ENCODE measurements at places on chromosomes 16 and 17.

GRCh38 chr16:53626161-53626560, 77.5 kb downstream of the RPGRIP1L start:
- no peak for DNase-seq

DNA sequence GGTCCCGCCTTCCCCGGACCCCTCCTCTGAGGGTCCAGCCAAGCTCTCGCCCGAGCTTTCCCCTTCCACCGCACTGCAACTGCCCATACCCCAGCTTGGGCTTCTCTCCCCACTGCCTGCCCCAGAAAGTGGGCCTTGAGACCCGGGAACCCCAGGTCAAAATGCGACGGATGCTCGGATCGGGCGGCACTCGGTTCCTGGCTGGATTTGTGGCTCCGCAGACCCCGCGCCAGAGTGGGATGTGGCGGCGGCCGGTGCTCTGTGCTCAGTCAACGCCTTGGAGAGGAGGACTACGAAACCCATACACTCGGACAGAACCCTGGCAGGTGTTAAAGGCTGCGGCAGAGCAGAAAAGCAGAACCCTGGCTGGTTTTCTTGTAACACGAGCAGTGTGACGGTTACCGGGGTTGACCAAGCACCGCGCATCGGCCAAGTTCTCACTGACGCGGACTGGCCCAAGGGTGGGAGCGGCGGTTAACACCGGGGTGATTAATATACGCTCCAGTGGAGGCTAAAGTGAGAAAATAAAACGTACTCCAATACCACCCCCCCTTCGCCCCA, 885 bp upstream of the SLFN13 start:
- no peak for DNase-seq

DNA sequence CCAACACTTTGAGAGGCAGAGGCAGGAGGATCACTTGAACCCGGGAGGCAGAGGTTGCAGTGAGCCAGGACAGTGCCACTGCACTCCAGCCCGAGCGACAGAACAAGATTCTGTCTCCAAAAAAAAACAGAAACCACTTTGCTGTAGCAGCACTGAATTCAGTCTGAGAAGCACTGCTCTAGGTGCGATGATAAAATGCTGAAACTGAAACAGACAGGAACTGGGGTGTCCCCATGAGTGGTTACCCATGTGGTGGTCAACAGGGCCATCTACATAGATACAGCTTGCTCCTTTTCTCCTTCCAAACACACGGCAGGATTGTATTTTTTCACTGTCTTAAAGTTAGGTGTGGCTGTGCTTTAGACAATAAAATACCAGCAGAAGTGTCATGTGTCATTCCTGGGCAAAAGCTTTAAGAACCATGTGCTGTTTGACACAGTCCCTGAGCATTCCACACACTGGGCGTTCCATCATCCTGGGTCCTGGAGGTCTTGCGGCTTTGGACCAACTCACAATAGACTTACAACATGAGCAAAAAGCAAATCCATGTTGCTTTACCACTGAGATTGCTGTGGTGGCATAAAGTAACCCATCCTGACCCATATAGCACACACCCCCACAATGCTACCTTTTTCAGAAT, 11.5 kb downstream of the GAS7 start:
- DNase-seq = no peak

- DNase-seq = no peak
Measured at GRCh38 chr16:79121906-79122305, 478.6 kb downstream of the MAF start.

DNA sequence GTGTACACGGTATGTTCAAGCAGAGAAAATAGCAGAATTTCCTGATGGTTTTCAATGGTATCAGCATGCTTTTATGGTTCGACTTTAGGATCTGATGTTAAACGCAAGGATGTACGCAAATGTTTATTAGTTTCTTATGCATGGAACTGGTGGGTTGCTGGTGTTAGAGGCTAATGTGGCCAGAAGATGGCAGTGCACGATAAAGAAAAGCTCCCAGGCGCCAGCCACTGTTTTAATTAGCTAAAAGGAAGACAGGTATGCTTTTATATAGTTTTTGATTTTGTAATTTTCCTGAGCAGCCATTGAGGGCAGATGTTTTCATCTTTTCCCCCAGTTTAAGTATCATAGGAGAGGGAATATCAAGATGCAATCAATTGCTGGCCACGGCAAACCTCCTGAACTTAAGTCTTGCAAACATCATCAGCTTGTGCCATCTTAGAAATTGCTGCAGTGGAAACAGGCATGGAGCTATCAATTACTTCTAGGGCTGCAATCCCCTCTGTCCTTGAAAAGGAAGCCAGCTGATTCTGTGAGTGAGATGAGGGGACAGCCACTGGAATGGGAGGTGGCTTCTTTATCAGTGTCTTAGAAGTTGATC, 648.5 kb upstream of the RBFOX1 start:
- no peak for DNase-seq

- DNase-seq = no peak
Measured at GRCh38 chr17:50108556-50108955, 13.4 kb downstream of the PDK2 start.

DNA sequence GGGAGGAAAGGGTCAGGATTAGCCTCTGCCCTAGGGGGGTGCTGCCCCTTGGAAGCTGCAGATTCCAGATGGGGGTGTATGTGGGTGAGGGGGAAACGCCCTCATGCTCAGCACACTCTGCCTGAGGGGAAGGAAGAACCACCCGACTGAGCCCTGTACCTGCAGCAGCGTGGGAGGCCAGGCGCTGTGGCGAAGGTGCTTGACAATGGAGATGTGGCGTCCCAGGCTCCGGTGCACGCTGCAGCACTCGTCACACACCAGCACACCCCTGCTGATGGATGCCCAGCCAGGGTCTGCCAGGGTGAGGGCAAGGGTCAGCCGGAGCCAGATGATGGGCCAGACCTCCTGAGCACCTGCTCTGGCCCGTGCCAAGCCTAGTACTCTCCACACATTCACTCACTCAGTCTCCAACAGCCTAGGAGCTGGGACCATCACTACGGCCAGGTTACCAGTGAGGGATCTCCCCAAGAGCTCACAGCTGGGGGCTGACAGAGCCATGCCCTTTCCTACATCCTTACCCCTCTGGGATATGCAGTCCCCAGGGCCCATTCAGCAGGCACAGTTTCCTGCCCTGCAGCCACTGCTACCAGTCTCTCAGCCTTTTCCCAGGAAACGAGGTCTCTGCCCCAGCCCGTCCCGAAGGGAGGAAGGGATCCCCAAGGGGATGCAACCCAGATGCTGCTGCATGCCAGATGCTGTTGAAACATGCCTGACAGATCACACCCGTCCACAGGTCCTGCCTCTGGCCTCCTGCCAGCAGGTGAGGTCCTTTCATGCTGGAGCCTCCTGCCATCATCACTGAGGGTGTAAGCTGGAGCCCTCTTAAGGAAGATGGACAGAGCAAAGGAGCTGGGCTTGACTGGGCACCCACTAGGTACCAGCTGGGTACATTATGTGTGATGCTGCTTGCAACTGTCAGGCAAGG, 5.9 kb downstream of the GIT1 start:
- no peak for DNase-seq
